ENCODE measurements at places on chromosomes 11 and 22. TPM values are rescaled to one million over a fixed set of nuclear protein-coding genes. Genes with fewer than 3 reads are reported as not detected.

- H3K4me3 ChIP-seq, result no peak overlapping the region
- H3K27ac ChIP-seq, result no peak overlapping the region
- no peaks in the 10 kb centered on the region for H3K27me3 ChIP-seq
- peaks cover 37% of the 10 kb centered on the region for H3K36me3 ChIP-seq
Observed at GRCh38 chr11:870127-870413, 27.4 kb downstream of the TSPAN4 start.

- DNase-seq, result no peak
- no peak overlapping the region for H3K4me3 ChIP-seq
- no peaks in the 10 kb centered on the region for H3K27me3 ChIP-seq
- no peaks in the 10 kb centered on the region for H3K36me3 ChIP-seq
- H3K27ac ChIP-seq, result no peak overlapping the region
Observed at GRCh38 chr11:23563591-23563990, 703.3 kb upstream of the CCDC179 start.

DNA sequence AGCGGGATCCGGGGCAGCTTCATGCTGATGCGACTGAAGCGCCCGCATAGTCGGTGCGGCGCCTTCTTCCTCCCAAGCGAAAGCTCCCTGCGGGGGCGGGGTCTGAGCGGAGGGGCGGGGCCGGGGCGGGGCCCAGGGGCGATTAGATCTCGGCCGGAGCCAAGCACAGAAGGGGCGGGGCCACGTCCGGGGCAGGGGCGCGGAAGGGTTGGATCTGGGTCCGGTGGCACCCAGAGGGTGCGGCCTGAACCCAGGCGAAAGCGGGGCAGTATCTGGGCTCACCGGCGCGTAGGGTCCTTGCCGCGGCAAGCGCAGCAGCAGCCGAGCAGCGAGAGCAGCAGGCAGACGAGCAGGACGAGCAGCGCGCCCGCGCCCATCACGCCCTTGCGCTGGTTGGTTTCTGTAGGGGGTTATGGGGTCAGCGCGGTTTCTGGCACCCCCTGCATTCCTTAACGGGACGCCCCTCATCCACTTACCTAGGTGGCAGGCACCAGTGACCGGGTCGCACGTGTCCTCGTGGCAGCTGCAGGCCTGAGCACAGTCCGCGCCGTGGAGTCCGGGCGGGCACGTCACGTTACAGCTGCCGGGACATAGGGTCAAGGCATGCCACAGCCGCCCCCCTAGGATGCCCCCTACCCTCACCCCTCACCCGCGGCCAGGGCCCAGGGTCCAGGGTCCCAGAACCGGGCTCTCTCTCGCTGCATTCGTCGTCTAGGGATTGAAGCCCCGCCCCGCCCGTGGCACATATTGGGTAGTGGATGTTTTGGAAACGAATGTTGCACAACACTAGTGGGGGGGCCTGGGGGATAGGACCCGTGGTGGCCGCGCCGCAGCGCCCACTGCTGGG lies 8.1 kb downstream of the SCARF2 start:
- peak; percentile 83 for DNase-seq
- peaks cover 39% of the 10 kb centered on the region for H3K36me3 ChIP-seq
- H3K4me3 ChIP-seq, result peak overlapping the region; percentile 42

Gene BIRC3
- total RNA-seq, result 137 TPM

Measured in stomach (tissue), 19 donors.